ENCODE measurements at places on chromosomes 7 and 10.

DNA sequence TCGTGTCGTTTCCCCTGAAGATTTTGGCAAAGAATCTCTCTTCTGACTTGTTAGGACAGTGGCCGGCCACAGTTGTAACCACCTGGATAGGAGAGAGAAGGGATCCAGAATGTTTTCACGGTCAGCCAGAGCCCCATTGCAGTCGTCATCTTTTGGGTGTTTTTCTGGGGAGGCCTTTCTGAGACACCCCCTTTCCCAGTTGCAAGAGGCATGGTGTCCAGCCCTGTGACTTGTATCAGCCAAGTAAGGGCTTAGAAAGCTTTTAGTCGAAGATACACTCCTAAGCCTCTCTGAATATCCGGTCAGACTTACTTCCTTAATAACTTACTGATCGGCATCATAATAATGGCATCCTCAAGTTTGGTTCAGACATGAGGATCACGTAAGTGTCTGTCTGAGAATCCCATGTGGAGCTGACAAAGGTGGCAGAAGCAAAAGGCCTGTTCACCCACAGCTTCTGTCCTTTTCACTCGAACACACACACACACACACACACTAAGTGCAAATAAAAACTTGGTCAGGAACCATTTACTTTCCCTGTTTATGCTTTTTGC lies 435.7 kb upstream of the GALNT17 start:
- no peak for DNase-seq

- no peak for DNase-seq
These were observed 67.0 kb upstream of the PRLHR start for GRCh38 chr10:118662228-118663035.

DNA sequence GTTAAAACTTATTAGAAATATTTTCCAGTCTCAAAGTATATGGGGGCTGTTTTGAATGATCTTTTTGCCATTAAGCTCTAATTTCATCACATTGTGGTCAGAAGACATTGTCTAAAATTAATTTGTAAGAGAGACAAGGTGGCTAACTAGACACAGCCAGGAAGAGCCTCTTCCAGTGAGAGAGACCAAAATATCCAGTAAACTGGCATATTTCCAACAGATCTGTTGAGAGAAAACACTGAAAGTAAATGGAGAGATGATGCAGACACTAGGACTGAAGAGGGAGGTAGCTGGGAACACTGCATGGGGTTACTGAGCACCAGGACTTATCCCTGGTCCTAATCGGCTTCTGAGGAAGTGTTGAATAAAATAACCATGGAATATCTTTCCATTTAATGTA lies 101.5 kb upstream of the TAS2R16 start:
- DNase-seq = no peak

DNA sequence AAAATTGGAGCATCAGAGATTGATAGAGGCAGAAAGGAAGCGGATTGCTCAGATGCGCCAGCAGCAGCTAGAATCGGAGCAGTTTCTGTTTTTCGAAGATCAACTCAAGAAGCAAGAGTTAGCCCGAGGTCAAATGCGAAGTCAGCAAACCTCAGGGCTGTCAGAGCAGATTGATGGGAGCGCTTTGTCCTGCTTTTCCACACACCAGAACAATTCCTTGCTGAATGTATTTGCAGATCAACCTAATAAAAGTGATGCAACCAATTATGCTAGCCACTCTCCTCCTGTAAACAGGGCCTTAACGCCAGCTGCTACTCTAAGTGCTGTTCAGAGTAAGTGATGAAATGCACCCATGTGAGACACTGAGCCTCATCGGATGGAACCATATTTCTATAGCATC lies 33.1 kb downstream of the STAMBPL1 start:
- peak; percentile 21 for DNase-seq

- DNase-seq = no peak
These were observed 7.6 kb upstream of the SUN1 start for GRCh38 chr7:824664-825063.

GRCh38 chr7:154433632-154434598 lies 381.7 kb downstream of the DPP6 start:
- DNase-seq = no peak

DNA sequence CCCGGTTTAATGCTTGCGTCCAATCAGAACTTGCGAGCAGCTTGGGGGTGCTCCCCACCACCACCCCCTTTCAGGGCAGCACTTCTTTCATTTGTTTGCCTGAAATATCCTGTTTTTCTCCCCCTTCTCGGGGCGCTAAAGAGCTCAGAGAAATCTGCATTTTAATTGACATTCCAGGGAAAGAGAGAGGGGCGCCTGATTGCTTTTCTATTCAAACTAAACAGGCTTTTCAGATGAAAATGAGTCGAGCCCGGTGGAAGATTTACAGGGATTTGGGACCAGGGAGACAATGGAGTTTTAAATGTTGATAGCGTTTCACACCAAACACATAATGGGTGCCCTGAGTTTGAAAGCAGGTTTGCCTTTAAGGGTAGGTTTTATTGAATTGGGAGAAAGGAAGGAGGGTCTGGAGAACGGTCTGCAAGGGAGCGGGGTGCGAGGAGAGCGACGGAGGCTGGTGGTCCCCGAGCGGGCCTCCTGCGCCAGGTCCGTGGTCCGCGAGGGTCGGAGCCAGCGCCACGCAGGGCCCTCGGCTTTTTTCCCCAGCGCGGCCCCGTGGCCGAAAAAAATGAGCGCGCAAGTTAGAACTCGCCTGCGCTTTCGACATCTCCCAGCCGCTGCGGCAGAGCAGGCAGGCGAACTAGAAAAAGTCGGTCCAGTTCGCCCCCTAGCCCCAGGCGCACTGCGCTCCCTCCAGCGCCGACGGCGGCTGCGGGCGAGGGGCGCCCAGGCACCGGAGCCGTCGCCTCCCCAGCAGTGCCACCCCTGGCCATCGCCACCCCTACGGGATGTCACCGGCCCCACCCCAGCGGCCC lies 1.3 kb downstream of the FGFR2 start:
- peak; percentile 50 for DNase-seq
